Kidney epithelial cell (primary cell): ENCODE measurements at places on chromosomes 2 and 18.

- no peak for DNase-seq
These were observed 797.2 kb downstream of the SATB2 start for GRCh38 chr2:198660501-198660900.

DNA sequence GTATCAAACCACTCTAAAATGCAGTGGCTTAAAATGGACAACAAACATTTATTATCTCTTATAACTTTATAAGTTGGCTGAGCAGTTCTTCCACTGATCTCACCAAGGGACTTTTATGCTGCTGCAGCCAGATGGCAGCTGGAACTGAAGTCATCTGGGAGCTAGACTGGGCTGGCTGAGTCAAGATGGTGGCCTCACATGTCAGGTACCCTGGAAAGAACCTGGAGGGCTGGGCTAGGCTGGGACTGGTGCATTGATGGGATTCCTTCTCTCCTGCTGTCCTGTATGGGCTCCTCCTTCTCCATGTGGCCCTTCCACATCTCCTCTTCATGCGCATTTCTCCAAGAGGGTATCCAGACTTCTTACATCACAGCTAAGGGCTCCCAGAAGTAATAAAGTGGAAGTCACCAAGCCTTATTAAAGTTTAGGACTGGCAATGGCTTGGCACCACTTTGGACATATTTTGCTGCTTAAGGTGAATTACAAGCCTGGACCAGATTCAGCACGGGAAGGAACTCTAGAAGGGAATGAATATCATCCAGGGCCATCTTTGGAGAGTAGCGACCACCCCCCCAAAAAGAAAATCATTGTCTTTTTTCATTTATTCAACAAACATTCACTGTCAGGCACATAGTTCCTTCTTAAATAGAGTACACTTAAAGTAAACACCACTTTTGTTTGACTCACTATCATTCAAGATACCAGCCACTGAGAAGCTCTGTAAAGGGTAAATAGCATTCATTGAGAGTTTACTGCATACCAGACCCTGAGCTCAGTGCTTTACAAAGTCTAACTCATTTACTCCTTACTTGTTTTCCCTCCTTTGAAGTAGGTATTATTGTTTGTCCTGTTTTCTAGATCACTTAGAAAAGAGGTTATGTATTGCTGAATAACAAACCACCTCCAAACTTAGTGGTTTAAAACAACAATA lies 138.0 kb downstream of the ZFP36L2 start:
- no peak for DNase-seq

- DNase-seq: no peak
These were observed 11.2 kb upstream of the GYPC start for GRCh38 chr2:126644630-126645191.

DNA sequence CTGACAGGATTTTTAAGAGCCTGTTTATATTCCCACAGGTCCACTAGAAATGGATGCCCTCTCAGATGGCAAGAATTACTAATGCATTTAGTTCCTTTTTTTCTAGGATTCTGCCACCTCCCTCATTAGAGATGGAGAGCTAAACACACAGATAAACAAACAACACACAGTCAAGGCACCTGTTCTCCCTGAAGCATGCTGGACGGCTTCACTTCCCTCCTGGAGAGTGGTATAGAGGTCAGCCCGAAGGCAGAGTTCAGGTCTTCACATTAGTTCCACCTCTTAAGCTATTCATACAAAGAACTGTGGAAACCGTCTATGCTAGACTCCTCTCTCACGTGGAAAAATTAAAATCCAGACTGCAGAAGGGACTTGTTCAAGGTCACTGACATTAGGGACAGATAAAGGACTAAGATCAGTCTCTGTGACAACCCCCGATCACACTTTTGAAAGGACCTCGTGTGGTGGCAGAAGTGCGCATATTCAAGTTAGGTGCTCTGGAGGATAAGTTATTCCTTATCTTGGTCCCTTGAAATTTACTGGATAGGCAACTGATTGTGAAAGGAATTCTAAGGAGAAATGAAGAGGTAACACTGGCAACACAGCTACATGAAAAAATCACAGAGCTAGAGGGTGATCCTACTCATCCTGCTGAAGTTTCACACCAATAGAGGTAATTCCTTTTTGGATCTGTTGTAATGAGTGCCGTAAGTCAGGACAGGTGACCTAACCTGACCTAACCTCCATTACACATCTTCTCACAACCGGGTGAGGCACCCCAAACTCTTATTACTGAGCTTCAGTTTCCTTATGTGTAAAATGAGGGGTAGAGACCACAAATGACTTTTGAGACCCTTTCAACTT lies 75.1 kb downstream of the SPRED2 start:
- DNase-seq: no peak

GRCh38 chr2:85596026-85596333 lies 435 bp downstream of the RNF181 start:
- DNase-seq: no peak

DNA sequence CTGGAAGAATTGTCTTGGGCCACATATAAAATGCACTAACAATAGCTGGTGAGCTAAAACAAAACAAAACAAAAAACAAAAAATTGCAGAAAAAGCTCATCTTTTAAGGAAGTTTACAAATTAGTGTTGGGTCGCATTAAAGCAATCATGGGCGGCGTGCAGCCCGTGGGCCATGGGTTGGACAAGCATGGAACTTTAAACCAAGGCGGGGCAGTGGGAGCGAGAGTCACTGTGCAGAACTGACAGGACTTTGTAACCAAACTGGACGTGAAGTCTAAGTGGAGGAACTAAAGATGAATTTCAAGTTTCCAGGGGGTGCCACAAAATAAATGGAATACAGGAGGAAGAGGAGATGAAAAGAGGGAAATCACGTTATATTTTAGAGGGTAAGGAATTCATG lies 80.7 kb downstream of the PSMG2 start:
- DNase-seq: no peak

GRCh38 chr2:96091141-96091710 lies 25.1 kb downstream of the ADRA2B start:
- DNase-seq: no peak

DNA sequence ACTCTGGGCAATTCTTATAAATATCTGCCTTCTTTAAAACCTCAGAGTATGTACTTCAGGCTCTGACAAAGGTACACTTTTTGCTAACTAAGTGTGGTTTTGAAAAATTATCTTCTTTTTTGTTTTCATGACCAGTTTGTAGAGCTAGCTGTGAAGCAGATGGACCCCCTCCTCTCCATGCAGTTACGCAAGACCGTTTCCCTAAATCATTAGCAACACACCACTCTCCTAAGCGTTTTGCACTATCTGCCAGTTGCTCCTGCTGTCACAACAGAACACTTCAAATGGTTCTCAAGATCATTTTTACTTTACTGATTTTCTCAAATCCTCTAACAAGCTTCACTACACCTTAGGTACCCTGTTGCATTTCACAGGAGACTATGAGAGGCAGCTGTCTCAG lies 53.3 kb downstream of the GULP1 start:
- DNase-seq: no peak

DNA sequence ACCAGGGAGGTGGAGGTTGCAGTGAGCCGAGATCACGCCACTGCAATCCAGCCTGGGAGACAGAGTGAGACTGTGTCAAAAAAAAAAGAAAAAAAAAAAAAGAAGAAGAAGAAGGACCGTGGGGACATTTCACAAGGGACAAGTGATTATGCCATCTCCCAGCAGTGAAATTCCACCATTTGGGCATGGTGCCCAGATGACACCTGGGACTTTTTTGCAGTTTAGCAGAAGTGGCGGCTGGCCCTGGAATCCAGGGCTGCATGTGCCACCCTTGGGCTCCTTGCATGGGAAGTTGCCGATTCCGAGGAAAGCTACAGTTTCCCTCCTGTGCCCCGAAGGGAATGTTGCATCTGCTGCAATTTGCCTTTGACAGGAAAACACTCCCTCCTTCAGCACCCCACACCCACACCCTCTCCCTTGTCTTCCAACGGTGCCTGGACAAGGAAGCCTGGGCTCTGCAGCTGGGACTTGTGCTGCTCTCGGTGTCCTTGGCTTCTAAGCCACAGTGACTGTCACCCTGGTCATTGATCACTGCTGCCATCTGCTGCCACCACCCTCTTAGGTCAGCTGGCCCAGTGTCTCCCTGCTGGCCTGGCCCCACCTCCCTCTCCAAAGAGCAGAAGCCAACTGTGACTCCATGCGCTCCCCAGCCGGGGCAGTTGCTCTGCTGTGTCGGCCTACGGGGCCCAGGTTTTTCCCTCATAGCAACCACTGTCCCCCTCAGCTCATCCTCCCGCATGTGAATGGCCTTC lies 56.4 kb upstream of the LRRC30 start:
- DNase-seq: no peak

DNA sequence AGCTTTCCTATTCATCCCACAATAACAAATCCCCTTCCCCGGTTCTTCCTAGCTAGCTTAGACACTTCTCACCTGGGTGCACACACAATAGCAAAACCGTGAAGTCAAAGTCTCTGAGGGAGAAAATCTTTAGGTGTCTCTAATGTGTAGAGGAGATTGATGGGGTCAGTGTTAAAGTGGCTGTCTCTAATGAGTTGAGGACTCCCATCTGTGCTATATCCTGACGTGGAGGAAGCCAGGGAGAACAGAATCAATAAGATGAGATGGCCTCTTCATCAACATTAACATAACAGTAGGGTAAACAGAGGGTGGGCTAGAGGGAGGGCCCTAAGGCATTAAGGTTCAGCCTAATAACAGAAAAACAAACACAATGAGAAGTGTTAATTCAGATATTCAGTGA lies 120.4 kb downstream of the SLC5A7 start:
- DNase-seq: no peak

DNA sequence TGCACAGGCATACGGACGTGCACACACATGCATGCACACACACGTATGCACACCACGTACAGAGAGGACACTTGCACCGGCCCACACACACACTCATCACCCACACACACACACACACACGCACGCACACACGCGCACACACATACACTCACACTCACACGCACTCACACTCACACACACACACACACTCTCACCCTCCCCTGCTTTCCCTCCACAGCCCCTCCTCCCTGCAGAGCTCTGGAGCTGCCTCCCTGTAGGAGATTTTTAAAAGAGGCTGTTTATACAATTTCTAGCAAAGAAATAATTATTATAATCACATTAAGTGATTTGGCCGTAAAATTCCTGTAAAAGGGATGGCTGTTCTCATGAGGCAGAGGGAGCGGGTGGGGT lies 36.5 kb upstream of the SNED1 start:
- DNase-seq: no peak

- DNase-seq: peak; percentile 68
These were observed 42.8 kb upstream of the MAL start for GRCh38 chr2:94982675-94983074.

DNA sequence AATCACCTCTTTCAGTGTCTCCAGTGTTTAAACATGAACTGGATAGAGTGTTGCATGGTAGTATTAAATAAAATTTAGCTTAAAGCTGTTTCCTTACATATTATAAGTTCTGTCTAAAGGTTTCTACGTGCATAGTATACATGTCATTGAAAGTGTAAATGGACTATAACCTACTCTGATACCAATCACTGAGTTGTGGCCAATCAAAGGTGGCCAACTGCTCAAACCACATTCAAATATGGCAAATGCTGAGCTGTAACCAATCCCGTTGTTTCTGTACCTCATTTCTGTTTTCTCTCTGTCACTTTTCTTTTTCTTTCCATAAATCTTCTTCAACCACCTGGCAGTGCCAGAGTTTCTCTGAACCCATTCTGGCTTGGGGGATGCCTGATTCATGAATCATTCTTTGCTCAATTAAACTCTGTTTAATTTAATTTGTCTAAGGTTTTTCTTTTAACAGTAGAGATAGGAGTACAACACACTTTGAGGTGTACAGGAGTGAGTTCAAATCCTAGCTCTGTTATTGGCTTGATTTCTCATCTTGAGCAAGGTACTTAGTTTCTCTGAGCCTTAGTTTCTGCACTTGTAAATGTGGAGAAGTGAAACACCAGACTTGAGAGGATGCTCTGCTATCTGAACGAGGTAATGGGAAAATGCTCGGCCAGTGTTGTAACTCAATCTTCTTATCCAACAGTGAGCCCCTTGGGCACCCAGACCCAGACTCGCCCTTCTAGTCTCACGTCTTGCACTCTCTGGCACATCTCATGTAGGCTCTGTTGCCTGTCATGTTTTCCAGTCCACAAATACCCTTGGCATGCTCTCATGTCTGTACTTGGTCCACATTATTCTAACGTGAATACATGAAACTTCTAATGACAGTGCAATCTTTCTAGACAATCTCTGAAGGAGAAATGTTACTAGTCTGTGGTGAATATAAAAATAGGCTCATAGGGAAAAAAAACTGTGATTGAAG lies 228.0 kb downstream of the PIK3C3 start:
- no peak for DNase-seq

DNA sequence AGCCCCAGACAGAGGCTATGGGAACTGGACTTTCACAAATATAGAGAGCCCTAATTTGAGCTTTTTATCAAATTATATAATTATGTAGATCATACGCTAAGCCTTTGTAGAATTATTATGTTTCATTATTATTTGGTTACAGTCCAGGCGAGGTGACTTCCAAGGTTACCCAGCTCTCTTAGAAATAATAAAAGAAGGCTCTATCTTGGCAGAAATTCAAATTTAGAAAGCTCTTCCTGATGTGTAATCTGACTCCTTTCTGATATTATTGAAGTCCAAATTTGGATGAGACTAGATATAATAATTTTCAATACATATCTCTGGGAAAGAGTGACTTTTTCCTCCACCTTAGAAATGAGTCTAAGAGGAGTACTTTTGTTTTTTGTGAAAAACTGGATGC lies 4.8 kb upstream of the SLC38A11 start:
- no peak for DNase-seq

GRCh38 chr2:200155652-200156051 lies 150.8 kb upstream of the SPATS2L start:
- no peak for DNase-seq

DNA sequence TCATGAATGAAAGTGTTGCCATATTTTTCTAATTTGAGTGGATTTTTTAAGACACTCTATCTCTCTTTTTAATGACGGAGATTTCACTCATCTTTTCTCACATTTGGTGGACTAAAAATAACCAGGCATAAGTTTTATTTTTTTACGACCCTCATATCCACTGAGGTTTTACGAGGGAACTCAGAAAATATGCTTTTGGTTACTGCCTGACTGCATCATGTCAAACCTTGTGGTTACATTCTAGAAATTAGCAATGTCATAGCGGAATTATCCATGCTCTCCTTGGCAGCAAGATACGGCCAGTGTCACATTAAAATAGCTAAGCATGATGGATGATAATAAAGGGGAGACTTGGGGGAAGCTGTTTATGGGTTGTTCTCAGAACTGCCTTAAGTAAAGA lies 428.6 kb upstream of the FSHR start:
- no peak for DNase-seq

GRCh38 chr2:58957188-58957840 lies 716.2 kb upstream of the FANCL start:
- no peak for DNase-seq

- DNase-seq: no peak
These were observed 22.1 kb downstream of the IKZF2 start for GRCh38 chr2:213129311-213129710.

- no peak for DNase-seq
These were observed 154.0 kb upstream of the SMIM21 start for GRCh38 chr18:75581336-75582131.

GRCh38 chr2:215861607-215862350 lies 151.6 kb downstream of the MREG start:
- DNase-seq: no peak

- no peak for DNase-seq
These were observed 4.8 kb downstream of the CTDSP1 start for GRCh38 chr2:218404351-218405085.

GRCh38 chr18:35477497-35477896 lies 20.3 kb downstream of the INO80C start:
- no peak for DNase-seq
